ENCODE measurements at places on chromosomes 1 and 21.
A peak's percentile ranks its signal among the peaks of the same experiment; 100 is the strongest.

DNA sequence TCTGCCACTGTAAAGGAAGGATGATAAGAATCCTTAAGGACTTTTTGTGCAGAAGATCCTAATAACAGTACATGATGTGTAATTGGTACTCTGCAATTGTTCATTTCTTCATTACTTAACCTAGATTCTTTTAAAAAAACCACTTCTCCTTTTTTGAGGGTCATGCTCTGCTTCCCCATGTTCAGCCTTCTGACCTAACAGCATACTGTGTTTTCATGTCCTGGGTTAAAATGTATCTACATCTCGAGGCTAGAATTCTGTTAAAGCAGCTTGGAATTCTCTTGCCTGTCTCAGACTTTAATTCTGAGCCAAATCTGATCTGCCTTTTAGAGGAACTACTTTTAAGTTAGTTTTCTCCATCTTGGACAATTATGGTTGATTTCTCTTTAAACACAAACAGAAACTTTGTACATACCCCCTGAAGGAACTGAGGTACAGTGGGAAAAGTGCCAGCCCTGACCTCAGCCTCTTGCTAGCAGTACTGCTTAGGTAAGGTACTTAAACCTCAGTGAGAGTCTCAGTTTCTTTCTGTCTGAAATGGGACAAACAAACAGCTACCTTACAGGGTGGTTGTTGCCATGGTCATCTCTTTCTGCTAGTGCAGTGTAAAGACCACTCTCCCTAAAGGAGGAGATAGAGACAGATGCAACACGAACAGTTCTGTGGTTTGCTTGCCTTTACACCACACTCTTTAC is 103.2 kb upstream of the DYNLT5 start:
- DNase-seq, result no peak

- DNase-seq, result no peak
These were observed 27.6 kb downstream of the INPP5B start for GRCh38 chr1:37919277-37919676.

GRCh38 chr1:153866045-153866850 is 56.5 kb downstream of the GATAD2B start:
- DNase-seq, result no peak

DNA sequence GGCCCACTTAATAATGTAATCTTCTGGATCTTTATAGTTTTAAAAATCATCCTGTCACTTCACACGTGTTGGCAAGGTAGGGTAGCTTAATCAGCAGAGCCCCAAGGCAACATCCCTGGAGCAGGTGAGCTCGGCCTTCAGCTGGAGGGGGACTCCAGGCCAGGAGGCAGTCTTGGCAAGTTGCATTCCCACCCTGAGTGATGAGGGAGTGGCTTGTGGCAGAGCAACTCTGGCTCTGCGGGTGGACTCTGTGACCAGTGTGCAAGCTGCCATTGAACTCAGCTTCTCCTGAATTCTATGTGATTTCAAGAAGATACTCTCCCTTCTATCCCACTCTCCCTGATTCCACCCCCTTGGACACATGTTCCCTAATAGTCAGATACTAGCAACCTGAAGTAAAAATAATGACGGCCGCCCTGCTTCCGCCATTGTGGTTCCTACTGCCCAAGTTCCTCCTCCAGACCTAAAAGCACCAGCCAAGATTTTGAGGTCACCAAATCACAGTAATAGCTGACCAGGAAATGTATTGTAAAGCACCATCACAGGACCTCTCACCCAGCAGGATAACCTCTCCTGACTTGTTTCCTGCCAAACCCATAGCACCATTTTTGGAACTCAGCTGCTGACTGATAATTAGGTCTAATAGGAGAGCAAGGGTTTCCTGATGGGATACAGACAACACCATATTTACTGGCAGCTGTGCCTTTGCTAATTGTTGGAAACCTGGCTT is 11.5 kb upstream of the LYST start:
- DNase-seq, result no peak

GRCh38 chr21:45135868-45136267 is 61.5 kb downstream of the ADARB1 start:
- DNase-seq, result no peak

DNA sequence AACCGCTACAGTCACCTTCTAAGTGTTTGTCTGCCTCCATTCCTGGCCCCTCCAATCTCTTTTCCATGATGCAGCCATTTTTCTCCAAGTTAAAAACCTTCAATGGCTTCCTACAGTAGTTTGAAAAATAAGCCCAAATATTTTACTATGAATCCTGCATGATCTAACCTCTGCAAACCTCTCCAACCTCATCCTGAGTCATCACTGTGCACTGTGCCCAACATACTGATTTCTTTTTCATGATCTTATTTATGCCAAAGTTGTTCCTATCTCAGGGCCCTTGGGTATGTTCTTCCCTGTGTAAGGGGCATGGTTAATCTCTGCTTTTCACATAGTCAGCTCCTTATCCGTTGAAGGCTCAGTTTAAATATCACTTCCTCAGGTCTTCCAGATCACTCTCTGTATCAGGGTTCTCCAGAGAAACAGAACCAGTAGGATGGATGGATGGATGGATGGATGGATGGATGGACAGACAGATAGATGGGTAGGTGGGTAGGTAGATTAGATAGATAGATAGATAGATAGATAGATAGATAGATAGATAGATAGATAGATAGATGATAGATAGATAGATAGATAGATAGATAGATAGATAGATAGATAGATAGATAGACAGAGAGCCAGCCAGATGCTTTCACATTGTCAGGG is 18.1 kb upstream of the PTPN14 start:
- DNase-seq, result no peak

DNA sequence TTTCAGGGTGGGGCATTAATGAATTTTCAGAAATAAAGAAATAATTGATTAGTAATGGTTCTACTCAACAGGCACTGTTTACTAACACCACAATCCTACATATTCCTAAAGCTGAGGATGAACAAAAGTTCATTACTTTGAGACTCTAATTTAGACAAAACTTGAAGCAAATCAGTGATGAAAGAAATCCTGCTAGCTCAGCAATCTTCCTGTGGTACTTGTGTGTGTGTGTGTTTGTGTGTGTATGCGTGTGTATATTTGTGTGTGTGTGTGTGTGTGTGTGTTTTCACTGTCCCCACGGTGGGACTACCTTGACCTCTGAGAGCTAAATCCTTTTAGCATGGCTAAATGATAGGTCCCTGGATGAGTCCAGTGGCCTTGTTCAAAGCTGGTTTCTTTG is 48.5 kb upstream of the RAB3GAP2 start:
- no peak for DNase-seq

- no peak for DNase-seq
These were observed 31.6 kb downstream of the CAPZB start for GRCh38 chr1:19453741-19454201.

GRCh38 chr1:20708057-20708456 is 9.8 kb downstream of the KIF17 start:
- no peak for DNase-seq

DNA sequence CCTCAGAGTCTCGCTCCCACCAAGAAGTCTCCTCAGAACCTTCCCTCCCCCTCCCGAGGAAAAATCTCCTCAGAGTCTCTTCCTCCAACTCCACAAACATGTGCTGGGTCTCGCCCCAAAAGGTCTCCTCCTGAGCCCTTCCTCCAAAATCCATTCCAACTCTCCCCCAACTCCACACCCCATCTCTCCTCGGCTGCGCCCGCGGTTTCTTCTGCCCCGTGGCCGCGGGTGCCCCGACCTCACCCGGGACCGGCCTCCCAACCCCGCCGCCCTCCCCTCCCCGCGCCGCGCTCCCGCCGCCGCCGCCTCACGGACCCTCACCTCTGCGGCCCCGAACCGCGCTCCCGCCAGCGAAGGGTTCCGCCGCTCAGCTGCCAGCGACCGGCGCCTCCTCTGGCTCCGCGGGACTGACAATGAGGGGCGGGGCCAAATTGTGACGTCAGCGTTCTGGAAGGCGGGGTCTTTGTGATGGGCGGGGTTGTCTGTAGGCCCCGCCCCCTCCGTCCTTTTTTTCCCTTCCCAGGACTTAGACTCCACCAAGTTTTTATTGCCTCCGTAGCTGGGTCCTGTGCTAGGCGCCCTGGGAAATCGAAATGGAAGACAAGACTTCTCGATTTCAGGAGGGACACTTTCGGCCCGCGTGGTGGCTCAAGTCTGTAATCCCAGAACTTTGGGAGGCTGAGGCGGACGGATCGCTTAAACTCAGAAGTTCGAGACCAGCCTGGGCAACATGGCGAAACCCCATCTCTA is at the start of gene LUZP1:
Gene LUZP1 (minus strand): TSS at position 412 of the 750 bp plus-strand sequence.
- no peak for DNase-seq

GRCh38 chr1:22824466-22824865 is 113.8 kb downstream of the EPHB2 start:
- no peak for DNase-seq

DNA sequence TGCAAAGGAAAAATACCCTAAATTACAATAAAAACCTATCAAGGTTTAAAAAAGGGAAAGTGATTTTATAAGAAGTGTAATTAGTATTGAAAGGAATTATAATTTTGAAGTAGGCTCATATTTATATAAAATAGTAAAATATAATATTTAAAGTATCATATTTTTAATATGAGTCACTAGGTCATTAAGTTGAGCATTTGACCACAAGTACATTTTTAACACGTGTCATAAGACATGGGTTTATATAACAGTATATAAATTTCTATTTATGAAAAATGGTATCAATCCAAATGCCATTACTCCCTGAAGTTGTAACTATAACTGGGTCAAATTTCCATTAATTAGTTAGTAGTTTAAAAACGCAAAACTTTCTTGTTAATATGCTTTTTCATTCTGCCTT is 365.9 kb downstream of the COL11A1 start:
- DNase-seq, result no peak

DNA sequence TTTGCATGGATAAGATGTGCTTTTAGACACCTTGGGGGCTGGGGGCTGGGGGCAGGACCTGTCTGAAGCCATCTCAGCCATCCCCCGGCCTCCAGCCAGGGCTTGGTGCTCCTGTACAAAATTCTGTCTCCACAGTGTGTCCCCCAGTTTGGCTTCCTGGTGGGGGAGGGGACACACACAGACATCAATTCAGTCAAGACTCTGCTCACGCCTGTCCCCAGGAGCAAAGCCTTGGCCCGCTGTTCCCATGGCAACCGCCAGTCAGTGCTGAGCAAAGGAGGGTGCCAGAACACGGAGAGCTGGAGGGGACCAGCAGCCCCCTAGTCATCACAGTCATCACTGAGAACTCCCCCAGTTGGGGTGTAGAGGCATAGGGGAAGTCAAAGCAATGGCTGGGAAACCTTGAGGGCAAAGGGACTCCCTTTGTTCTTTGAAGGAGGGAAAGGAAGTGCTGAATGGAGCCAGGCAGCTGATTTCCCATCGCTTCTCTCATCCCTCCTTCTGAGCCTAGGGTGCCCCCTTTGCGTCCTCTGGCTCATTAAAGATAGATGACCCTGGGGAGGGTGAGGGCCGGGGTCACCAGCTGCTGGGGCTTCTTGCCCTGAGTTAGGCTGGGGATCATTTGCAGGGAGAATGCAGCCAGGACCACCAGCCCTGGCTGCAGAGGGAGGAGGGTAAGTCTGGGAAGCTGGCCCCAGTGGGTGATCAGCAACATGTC is 134.9 kb upstream of the IPO9 start:
- no peak for DNase-seq

GRCh38 chr1:44543786-44544185 is 130.5 kb downstream of the TMEM53 start:
- DNase-seq, result no peak

GRCh38 chr1:227901906-227902640 is 45.7 kb downstream of the WNT9A start:
- DNase-seq, result no peak

- no peak for DNase-seq
These were observed 17.8 kb downstream of the CCDC30 start for GRCh38 chr1:42480921-42481320.

- peak; percentile 81 for DNase-seq
These were observed at the start of gene LRRC8B for GRCh38 chr1:89524369-89525168. Gene LRRC8B (plus strand): TSS chr1:89524829. CDS start chr1:89582651, 57,822 bp downstream.

- no peak for DNase-seq
These were observed 2.1 kb downstream of the CDK18 start for GRCh38 chr1:205506409-205507200.

GRCh38 chr1:173495609-173496267 is 18.6 kb downstream of the PRDX6 start:
- no peak for DNase-seq

GRCh38 chr21:45209046-45209445 is 78.6 kb downstream of the POFUT2 start:
- no peak for DNase-seq

All from DMS79 (cell line).